Bronchus fibroblast of lung (primary cell): ENCODE measurements at places on chromosomes 6 and 20. TPM values are rescaled to one million over a fixed set of nuclear protein-coding genes. Genes with fewer than 3 reads are reported as not detected.

PRR18 gene
- not detected in 2 replicates for total RNA-seq

HS3ST5 gene
- total RNA-seq, result not detected in 2 replicates

ZNF311 gene
- total RNA-seq, result 0.67 and 0.74 TPM in 2 replicates

CALHM5 gene
- total RNA-seq, result 1.5 TPM in 2 replicates

RBM24 gene
- total RNA-seq, result 1.8 and 3.1 TPM in 2 replicates

MRPS18B gene
- total RNA-seq, result 65.1 and 70.5 TPM in 2 replicates

ESR1 gene
- under 0.01 TPM in 2 replicates for total RNA-seq

ACTL10 gene
- total RNA-seq, result 2.0 and 2.1 TPM in 2 replicates

IL20RA gene
- total RNA-seq, result 0.17 and 0.45 TPM in 2 replicates

VNN1 gene
- under 0.01 TPM in 1 of 2 replicates, not detected in the other for total RNA-seq

CYP21A2 gene
- total RNA-seq, result 0.17 TPM in 1 of 2 replicates, not detected in the other

MLN gene
- not detected in 2 replicates for total RNA-seq

RNF217 gene
- total RNA-seq, result 3.4 and 6.4 TPM in 2 replicates

SALL4 gene
- 0.45 and 1.5 TPM in 2 replicates for total RNA-seq

ABHD16B gene
- not detected in 2 replicates for total RNA-seq

TOX2 gene
- 50.5 and 52.8 TPM in 2 replicates for total RNA-seq

TRIM40 gene
- not detected in 2 replicates for total RNA-seq

PRND gene
- not detected in 2 replicates for total RNA-seq

BMP2 gene
- 2.2 and 3.2 TPM in 2 replicates for total RNA-seq

SLC2A4RG gene
- 88.3 and 91.0 TPM in 2 replicates for total RNA-seq

NSFL1C gene
- 30.4 and 35.8 TPM in 2 replicates for total RNA-seq

SPATA2 gene
- total RNA-seq, result 3.0 TPM in 2 replicates

CPNE5 gene
- not detected in 2 replicates for total RNA-seq

MTO1 gene
- 23.5 and 24.7 TPM in 2 replicates for total RNA-seq

TULP4 gene
- total RNA-seq, result 18.0 and 18.8 TPM in 2 replicates

SPACA1 gene
- total RNA-seq, result not detected in 2 replicates

TRAPPC3L gene
- not detected in 2 replicates for total RNA-seq

PPP1R3D gene
- 2.8 and 3.4 TPM in 2 replicates for total RNA-seq
